SW480 (cell line): ENCODE measurements at places on chromosomes 5 and 9.
A peak's percentile ranks its signal among the peaks of the same experiment; 100 is the strongest.

DNA sequence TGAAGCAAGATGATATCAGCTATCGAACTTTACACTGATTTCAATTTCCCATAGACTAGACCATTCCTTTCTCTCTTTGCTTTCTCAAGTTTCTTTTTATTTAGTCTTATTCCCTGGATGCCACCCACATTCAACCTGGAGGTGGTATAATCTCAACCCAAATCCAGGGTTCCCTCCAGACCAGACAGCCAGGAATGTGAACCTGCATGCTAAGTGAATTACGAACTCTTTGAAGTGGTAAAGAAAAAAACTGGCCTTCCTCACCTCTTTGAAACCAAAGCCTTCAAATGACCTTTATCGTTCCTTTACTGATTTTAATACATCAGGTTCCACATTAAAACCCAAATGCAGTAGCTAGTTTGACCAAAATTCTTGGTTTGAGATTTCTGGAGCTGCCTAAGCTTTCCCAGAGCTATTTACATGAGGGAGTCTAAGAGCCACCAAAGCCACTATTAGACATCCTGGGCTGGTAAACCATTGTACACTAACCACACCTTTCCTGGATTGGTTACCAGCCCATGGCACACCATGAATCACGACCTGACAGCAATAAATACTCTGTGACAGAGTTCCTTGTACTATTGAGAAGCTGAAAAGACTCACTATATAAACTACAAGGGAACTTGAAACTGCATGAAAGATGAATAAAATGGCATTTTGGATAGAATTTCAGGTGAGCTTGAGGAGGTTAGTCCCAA is 323.7 kb downstream of the ADAMTS6 start:
- DNase-seq, result peak; percentile 87

DNA sequence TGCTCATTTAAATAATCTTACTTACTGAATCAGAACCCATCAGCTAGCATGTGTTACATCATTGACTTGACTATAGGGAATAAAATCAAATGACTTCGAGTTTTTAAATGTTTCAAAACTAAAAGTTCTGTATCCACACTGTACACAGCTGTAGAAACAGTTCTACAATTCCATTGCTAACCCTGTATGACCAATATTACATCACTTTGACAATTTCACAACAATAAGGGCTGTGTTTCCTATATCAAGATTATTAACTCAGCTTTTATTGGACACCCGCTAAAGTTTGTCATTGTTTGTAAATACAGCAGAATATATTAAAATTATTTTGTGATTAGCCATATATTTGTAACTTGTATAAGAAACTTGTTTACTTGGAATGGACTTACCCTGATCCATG is 540.8 kb downstream of the PRELID2 start:
- DNase-seq, result no peak

- no peak for DNase-seq
Observed at GRCh38 chr9:87405677-87406542, 91.8 kb upstream of the DAPK1 start.

GRCh38 chr9:96599298-96599697 is 20.3 kb downstream of the CDC14B start:
- no peak for DNase-seq

DNA sequence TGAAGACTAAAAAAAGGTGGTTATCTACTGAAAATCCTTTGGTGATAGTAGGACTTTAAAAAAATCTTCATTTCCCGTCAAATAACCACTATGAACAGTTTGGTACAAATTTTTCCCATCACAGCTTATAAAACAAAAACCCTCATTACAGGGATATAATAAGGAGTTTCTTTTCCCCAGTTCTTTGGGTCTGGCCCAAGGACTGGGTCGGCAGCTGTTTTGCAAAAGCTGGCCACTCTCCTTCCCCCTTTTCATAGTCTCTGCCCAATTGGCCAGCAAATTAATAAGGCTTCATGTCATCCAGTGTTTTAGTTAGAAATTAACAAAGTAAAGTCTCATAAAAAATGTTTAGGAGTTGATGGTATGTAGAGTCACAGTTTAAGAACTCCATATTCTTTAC is 47.0 kb upstream of the PDE8B start:
- DNase-seq, result no peak

GRCh38 chr9:25254051-25254450 is 424.2 kb downstream of the TUSC1 start:
- DNase-seq, result no peak

DNA sequence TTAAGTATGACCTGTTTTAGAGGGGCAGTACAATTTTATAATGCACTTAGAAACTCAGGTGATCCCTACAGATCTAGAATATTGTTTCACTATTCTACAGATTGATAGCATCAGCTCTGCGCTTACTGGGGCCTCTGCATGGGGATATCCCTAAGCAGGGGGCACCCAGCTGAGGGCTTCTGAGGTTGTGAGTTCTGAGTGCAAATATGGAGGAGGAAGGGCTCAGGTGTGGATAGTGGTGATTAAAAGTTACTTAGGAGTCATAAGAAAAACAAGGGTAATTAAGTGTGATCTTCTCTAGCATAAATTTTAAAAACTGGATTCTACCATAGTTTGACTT is 274.4 kb downstream of the EFNA5 start:
- DNase-seq, result no peak

DNA sequence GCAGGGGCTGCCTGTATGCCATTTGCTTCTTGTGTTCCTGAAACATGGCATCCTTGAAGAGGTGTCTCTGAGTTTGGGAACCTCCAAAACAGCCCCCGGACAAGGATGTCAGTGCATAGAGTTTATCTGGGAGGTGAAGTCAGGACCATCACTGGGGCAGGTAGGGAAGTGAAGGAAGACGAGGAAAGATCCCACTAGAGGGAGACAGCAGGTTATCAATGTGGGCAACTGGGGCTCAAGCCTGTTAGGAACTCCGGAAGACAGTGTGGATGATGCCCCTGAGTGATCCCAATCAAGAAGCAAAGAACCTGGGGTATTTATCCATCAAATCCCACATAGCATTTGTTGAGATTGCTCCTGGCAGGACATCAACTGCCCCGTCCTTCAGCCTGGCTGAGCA is 233.1 kb downstream of the AGTPBP1 start:
- DNase-seq, result peak; percentile 21

- DNase-seq, result no peak
Observed at GRCh38 chr5:110338341-110339083, 388.0 kb downstream of the TMEM232 start.

GRCh38 chr5:93257616-93258015 is 323.4 kb downstream of the NR2F1-AS1 start:
- DNase-seq, result no peak
